ENCODE measurements at places on chromosomes 3 and 15. TPM values are rescaled to one million over a fixed set of nuclear protein-coding genes. Genes with fewer than 3 reads are reported as not detected.

The AMT gene
- polyA plus RNA-seq: 41.2 TPM

The GATM gene
- 242 TPM for polyA plus RNA-seq

The RBMS3 gene
- polyA plus RNA-seq: 15.4 TPM

The LRRC58 gene
- polyA plus RNA-seq: 37.4 TPM

The CEP70 gene
- 50.3 TPM for polyA plus RNA-seq

The KBTBD8 gene
- 1.4 TPM for polyA plus RNA-seq

The SLITRK3 gene
- polyA plus RNA-seq: 0.23 TPM

The HRG gene
- 2.0 TPM for polyA plus RNA-seq

The KLF13 gene
- 70.1 TPM for polyA plus RNA-seq

The CLRN1 gene
- not detected for polyA plus RNA-seq

The SLC22A13 gene
- polyA plus RNA-seq: 4.4 TPM

The EFCAB12 gene
- polyA plus RNA-seq: 5.9 TPM

The GPR176 gene
- polyA plus RNA-seq: 15.9 TPM

The CEP152 gene
- 14.6 TPM for polyA plus RNA-seq

The COL6A5 gene
- polyA plus RNA-seq: 0.07 TPM

The MINAR1 gene
- polyA plus RNA-seq: 1.6 TPM

The CP gene
- 0.70 TPM for polyA plus RNA-seq

The ZNF502 gene
- polyA plus RNA-seq: 16.8 TPM

The PPP1R14D gene
- polyA plus RNA-seq: 0.62 TPM

The SYNM gene
- 1.9 TPM for polyA plus RNA-seq

The C3orf18 gene
- polyA plus RNA-seq: 19.4 TPM

The SLCO2A1 gene
- 19.5 TPM for polyA plus RNA-seq

Measured in left kidney (tissue), 8 donors.